Stimulated activated naive CD8-positive, alpha-beta T cell treated with anti-CD3 and anti-CD28 coated beads, Interleukin-15, amount 100 ng/mL, for 72 hours (primary cell): ENCODE measurements at places on chromosomes 1 and 21.
A peak's percentile ranks its signal among the peaks of the same experiment; 100 is the strongest.

GRCh38 chr1:40652468-40652867, 13.0 kb downstream of the RIMS3 start:
- DNase-seq = no peak

DNA sequence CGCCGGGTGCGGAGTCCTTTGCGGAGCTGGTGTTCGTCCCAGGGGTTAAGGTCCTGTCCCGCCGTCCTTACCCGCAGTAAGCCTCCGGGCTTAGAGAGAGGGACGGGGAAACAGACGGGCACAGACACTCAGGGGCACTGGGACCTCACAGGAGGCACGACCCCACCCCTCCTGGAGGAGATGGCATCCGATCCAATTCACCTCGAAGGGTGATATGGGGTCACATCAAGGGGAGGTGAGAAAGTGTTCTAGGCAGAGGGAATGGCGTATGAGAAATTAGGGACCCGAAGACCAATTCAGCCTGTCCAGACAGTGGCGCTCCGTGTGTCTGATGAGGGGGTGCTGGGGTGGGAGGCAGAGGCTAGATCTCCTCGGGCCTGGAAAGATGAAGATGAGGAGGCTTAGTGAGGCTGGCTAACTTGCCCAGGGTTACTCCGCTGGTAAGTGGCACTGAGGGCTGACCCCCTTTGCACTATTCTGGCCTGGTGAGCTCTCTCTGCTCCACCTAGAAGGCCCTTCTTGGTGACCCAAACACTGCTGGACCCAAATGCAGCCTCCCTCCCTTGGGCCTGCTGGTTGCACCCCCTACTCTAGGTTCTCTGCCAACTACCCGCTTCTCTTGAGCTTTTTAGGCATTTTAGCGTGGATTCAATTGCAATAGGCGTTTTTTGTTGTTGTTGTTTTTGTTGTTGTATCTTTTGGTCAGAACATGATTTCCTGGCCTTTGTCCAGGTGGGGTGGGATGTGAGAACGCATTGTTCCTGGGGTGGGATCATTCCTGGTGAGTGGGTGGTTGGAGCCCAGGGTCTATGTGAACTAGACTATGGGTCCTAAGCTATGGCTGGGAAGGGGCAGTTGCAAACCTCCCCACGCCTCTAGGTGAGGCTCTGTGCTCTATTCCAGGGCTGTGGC, 12.3 kb downstream of the BTBD19 start:
- DNase-seq = no peak

- no peak for DNase-seq
These were observed 93.6 kb upstream of the SMYD2 start for GRCh38 chr1:214187121-214187900.

DNA sequence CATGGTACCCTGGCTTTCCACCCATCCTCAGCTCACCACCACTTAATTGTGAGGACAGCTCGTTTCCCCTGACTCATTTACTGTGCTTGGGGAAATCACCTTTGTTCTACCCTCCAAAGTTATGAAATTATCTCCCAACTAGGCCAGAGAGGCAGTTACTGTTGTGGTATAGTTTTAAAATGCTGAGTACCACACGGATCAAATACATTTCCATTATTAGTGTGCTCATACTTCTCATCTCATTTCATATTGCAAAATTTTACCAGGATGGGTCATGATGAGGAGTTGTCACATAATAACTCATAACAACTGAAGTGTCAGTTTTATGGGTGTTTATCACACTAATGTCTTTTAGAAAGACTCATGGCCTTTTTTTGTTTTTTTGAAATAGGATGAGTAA, 9.2 kb upstream of the OR2B11 start:
- no peak for DNase-seq

- DNase-seq = peak; percentile 22
These were observed 11.5 kb upstream of the CHIA start for GRCh38 chr1:111279144-111279543.

DNA sequence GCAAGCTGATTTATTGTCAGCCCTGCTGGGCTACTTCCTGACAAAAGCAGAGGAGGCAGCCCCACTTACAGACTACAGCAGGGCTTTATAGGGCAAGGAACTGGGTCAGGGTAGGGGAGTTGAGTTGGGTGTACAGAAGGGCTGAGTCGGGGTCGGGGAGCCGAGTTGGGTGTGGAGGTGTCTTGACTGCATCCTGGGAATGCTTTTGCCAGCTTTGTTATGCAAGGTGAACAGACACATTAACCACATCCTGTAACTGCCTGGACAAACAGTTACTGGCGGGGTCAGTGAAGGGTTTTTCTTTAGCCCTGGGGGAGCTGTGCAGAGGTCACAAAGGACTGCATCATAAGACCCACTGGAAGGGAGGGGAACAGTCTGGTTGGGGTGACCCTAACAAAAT, 39.1 kb upstream of the GBP5 start:
- no peak for DNase-seq

DNA sequence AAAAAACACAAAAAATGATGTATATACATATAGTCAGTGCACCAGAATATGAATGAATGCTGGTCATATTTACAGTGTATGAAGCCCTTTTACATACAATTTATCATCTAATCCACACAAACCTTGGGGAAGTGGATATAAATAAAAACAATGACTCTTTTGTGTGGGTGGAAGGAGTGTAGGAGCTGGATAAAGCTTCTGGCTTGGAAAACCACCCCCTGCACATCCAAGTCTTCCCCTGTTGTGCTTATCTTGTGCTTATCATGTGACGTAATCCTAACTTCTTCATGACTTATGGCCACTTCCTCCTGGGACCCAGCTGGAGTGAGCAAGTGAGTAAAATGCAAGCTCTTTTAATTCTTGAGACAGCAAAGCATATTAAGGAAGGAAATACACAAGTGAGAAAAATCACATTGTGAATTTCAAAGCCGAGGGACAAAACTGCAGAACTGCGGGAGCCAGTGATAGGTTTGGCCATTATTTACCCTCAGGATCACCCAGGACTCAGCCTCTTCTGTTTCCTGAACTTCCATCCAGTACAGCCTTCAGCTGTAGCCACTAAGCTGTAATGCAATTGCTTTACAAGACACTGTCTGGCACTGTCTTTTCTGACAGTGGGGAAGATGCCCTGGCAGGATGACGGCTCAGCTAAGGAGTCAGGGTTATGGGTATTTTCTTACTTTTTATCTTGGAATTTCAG, 104.0 kb upstream of the PPM1J start:
- DNase-seq = no peak

- no peak for DNase-seq
These were observed 417.6 kb downstream of the PTPRU start for GRCh38 chr1:29653886-29654450.

DNA sequence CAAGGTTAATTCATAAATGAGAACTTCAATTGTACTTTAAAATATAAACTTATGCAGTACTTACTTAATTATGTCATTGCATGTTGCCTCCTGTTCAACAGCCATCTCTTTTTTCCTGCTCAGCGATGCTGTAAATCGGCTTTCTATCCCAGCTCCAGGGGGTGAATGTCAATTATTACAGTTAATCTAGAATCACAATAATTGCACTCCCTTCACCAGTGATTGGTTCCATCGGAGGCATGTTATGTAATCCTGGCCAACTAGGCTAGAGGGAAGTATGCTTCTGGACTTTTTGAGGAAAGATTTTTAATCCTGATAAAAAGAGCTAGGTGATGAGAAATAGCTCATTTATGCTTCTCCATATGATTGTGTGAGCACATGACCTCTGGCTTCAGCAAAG, 53.8 kb upstream of the SGIP1 start:
- no peak for DNase-seq

DNA sequence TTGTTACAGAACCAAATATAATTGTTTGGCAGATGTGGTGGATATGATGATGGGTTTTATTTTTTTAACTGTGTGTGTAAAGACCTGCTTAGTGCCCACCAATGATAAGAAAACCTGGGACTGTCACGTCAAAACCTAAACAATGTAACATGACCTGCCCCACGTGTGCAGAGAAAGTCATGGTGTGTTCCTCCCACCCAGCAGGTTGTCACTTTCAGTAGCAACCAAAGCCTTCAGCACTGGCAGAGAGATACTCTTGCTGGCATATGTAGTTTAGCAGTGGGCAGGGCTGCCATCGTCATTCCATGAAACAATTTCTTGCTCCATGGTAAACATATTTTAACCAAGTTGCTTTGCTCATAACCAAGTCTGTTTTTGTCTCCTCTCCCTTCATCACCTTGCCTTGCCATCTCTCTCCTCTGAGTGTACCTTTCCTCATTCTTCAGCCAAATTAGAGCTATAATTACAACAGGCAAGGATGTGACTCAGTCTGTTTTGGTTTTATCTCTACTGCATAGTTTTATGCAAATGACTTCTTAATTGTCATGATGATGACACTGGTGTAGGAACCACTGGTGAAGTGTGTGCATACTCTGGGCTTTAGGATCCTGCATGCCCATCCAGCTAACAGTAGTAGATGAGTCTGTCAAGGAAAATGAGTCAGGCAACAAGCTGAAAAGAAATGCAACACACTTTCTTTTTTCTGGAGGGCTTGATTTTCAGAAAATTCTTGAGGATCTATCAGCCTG, 150.3 kb downstream of the EDEM3 start:
- no peak for DNase-seq

DNA sequence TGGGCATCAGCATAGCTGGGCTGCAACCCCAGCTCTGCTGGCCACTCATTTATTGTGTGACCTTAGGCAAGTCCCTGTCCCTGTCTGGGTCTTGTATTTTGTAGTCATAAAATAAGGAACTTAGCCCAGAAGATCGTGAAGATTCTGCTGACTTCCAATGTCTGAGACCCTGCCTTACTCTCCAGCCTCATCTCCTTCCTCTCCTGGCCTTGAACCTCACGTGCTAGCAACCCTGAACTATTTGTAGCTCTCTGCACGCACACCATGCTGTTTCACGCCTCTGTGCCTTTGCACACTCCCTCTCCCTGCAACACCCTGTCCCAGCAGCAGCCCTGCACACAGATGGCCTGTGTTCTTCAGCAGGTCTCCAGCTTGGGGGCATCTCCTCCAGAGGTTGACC, 121.1 kb downstream of the LACTBL1 start:
- DNase-seq = no peak

- DNase-seq = no peak
These were observed 7.4 kb upstream of the HYI start for GRCh38 chr1:43460988-43461693.

DNA sequence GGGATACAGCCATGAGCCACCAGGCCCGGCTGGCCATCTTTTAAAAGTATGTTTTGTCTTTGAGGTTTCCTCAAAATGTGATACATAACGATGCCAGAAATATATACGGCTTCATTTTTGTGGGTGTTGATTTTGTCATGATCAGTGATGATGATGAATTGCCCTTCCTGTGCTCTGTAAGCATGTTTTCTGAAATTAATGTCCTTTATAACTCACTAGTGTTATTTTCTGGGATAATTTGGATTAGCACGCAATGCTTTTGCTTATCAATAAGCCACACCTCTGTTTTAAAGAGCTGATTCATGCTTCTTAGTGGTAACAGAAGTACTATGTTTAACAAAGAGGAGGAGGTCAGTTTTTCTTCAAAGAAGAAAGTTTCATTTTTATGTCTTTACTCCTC, 25.6 kb downstream of the PHACTR4 start:
- no peak for DNase-seq

DNA sequence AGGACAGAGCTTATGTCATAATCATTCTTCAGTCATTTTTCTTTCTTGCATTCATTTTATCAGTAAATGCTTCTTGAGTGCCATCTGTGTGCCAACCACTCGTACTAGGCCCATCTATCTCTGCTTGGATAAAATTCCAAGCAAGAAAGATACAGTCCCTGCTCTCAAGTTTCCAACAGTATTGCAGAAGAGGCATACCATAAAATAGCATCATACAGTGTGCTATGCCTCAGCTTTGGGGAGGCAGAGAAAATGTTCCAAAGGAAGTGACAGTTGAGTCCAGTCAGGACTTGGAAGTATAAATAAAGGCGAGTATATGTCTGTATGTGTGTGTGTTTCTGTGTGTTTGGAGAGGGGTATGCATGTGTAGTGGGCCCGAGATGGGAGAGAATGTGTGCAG, 113.4 kb upstream of the HOOK1 start:
- DNase-seq = no peak

DNA sequence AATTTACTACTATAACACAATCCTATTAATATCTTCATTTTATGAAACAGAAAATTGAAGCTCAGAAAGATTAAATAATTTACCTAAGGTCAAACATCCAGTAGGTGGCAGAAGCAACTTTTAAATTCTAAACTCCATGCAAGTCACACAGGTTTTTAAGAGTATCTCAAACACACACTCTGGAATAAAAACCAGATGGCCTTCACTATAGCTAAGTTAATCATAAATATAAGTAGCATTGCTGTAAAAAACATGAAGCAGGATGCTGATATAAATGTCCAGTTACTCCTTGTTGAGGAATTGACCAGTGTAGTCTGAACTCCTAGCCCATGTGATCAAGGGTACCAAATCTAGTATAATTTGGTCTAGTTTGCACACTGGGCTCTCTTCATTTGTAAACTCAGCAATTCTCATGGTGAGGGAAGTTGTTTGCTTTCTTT, 9.4 kb upstream of the FMO3 start:
- DNase-seq = no peak

- no peak for DNase-seq
These were observed 80.3 kb downstream of the RUNX3 start for GRCh38 chr1:24849672-24850295.

DNA sequence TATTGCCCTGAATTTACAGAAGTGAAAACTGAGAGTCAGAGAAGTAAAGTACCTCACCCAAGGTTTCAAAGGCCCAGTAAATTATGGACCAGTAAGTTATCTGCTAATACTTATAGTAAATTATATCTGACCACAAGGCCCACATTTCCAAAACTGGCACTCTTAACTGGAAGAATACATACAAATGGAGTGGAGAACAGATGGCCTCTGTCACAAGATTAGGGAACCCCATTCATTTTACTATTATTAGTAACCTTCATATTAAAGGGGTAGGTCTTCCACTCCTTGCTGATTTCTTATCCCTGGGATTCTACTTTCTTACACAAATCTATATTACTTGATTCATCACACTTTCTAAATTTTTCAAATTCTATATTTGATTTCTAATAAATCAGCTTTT, 588.8 kb downstream of the NEGR1 start:
- no peak for DNase-seq

DNA sequence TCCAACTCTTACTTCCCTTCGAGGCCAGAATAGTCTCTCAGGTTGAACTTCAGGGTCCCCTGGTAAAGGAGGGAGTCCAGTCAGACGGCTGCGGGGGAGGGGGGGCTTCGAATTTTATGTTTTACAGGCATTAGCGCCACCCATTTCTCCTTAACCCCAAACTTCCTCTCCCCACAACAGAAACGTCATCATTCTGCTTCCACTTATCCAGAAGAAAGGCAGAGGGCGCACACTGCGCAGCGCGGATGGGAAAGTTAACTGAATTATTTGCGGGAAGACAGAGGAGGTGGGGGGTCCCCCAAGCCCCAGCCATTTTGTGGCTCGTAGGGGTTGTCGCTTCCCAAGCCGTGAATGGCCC, 529 bp upstream of the PRMT2 start:
- DNase-seq = no peak

- DNase-seq = no peak
These were observed 10.1 kb upstream of the CACYBP start for GRCh38 chr1:174989536-174990220.

DNA sequence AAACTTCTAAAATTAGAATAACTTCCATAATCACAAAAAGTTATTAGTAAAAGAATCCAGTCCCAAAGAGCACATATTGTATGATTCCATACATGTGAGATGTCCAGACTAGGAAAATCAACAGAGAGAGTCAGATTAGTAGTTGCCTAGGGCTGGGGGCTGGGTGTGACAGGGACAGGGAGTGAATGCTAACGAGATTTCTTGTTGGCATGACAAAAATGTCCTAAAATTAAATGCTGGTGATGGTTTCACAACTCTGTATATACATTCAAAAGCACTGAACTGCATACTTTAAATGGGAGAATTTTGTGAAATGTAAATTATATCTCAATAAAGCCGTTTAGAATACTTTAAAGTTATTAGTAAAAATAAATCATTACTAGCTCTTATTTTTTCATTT, 92.2 kb downstream of the SLC44A5 start:
- DNase-seq = no peak
